Breast epithelium (tissue), 4 donors: ENCODE measurements at places on chromosomes 16 and 17.

GRCh38 chr16:20051611-20052010, 22.1 kb downstream of the GPR139 start:
- no peak overlapping the region for H3K4me3 ChIP-seq
- H3K27me3 ChIP-seq: no peaks in the 10 kb centered on the region
- no peak overlapping the region for H3K27ac ChIP-seq

DNA sequence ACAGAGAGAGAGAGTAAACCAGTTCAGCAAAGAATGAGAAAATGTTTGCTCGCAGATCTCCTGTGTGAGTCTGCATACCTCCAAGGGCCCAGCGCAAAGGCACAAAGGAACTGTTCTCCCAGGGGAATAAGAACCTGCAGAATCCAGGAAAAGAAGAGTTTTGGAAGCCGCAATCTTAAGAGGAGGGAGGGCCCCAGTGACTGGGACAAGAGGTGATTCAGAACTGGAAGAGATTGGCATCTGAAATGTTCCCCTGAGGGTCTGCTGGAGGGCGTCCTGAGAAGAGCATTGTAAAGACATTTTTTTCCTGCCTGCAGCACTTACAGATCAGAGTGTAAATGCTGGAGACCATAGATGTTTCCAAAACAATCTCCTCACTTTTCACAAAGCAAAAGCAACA, 6.1 kb downstream of the ATMIN start:
- DNase-seq: no peak
- no peaks in the 10 kb centered on the region for H3K36me3 ChIP-seq
- no peak overlapping the region for H3K4me3 ChIP-seq
- no peaks in the 10 kb centered on the region for H3K4me1 ChIP-seq
- no peak overlapping the region for H3K27ac ChIP-seq

- H3K27ac ChIP-seq: no peak overlapping the region
- H3K4me3 ChIP-seq: no peak overlapping the region
- H3K36me3 ChIP-seq: no peaks in the 10 kb centered on the region
- no peak for DNase-seq
- H3K27me3 ChIP-seq: no peaks in the 10 kb centered on the region
- H3K4me1 ChIP-seq: no peaks in the 10 kb centered on the region
Observed at GRCh38 chr16:855471-855870, 54.9 kb upstream of the GNG13 start.

DNA sequence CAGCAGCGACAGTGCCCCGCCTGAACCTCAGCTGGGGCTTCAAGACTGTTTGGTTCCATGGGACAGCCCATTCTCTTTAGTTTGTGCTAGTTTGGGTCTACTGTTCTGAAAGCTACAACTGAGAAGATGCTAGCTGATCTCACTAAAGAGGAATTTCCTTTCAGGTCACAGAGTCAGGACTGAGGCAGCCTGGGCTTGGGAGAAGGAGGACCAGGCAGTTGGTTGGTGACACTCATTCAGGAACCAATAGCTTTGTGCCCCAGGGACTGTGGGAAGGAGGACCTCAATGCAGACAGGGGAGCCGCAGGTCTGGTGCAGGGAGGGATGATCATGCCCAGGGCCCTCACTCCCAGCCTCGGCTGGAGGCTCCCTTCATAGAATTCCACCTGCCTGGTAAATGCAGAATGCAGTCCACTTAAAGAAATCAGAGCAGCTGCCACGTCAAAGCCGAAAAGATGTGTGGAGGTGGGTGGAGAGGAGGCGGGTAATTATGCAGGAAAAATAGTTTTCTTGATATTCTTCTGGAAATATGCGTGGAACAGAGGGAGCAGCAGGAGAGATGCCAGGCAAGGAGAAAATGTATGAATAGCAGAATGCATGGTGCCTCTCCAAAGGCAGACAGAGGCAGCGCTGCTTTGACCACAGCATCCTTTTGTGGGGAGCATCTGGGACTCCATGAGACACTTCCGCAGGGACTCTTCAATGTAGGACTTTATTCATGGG, 32.6 kb upstream of the ZFP90 start:
- no peaks in the 10 kb centered on the region for H3K4me1 ChIP-seq
- no peaks in the 10 kb centered on the region for H3K27me3 ChIP-seq
- no peaks in the 10 kb centered on the region for H3K36me3 ChIP-seq
- H3K4me3 ChIP-seq: no peak overlapping the region
- DNase-seq: no peak
- H3K27ac ChIP-seq: no peak overlapping the region

- H3K27me3 ChIP-seq: no peaks in the 10 kb centered on the region
- no peaks in the 10 kb centered on the region for H3K4me1 ChIP-seq
- DNase-seq: no peak
- H3K36me3 ChIP-seq: no peaks in the 10 kb centered on the region
- no peak overlapping the region for H3K27ac ChIP-seq
Observed at GRCh38 chr17:27743281-27743885, 56.9 kb downstream of the NOS2 start.

GRCh38 chr17:41870627-41871026, 5.4 kb upstream of the KLHL11 start:
- H3K27me3 ChIP-seq: no peaks in the 10 kb centered on the region
- H3K4me1 ChIP-seq: no peaks in the 10 kb centered on the region
- DNase-seq: no peak
